ENCODE measurements at places on chromosomes 2 and 18. TPM values are rescaled to one million over a fixed set of nuclear protein-coding genes. Genes with fewer than 3 reads are reported as not detected.

Gene KIF1A
- 1.2 TPM for total RNA-seq

Gene COL4A4
- under 0.01 TPM for total RNA-seq

Gene CPO
- total RNA-seq: 0.48 TPM

Gene KIAA2012
- not detected for total RNA-seq

Gene DNAH6
- total RNA-seq: not detected

Gene GALNT13
- total RNA-seq: 0.53 TPM

Gene REG1B
- total RNA-seq: not detected
